ENCODE measurements at places on chromosomes 6 and 20.

- DNase-seq: no peak
Observed at GRCh38 chr6:158284876-158285655, 27.2 kb upstream of the TULP4 start.

DNA sequence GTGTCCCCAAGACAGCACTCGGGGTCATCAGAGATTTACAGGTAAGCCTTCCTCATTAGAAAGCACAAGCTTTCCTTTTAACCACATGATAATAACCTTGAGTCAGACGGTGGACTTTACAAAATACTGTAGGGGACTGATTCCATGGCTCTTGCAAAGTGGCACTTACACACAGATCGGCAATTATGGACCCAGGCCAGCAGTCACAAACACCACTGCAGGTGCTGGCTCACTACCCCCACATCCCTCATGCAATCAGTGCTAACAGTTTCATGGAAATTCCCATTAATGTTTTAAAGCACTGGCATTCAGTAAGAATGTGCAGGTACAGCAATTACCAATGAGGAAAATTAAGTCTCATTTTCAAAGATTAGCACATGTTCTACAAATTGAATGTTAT, 516.5 kb downstream of the PRKN start:
- DNase-seq: no peak

GRCh38 chr6:79630883-79631692, at the start of gene SH3BGRL2:
TSS of gene SH3BGRL2 (plus strand) at chr6:79631329. CDS start at chr6:79631462, 133 bp downstream.
- no peak for DNase-seq

- no peak for DNase-seq
Observed at GRCh38 chr6:109075934-109076333, 18.7 kb downstream of the SESN1 start.

DNA sequence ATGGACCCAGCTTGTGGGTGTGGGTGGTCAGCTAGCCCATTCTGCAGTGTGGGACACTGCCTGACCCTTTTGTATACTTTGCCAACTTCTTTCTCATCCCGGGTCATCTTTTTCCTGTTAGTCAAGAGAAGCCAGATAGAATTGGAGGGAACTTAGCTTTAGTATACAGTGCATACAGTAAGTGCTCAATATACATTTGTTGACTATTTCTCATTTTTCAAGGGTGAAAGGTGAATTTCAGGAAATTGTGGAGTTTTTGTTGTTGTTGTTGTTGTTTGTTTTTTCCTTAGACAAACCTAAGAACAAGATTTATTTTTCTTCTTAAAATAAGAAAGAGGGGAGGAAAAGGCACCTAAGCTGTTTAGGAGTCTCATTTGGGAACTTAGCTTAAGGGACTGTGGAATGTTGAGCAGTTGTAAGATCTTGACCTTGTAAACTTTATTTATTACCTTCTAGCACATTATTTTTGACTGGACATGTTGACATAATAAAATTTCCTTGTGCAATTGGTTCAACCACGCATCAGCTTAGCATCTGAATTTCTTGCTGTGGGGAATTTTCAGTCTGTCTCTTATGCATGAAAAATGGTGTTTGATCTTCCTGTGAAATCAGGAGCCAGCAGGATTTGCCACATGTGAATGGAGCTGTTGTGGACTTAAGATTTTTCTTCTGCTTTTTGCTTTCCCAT, 113.6 kb downstream of the ARID1B start:
- DNase-seq: no peak

- DNase-seq: no peak
Observed at GRCh38 chr6:83199863-83200225, 6.7 kb downstream of the RWDD2A start.

GRCh38 chr6:25953733-25954132, 8.9 kb upstream of the TRIM38 start:
- no peak for DNase-seq

Measured in stimulated activated naive CD4-positive, alpha-beta T cell treated with Interleukin-2 at 50 U/mL for 16 hours (primary cell).